ENCODE measurements at places on chromosomes 3 and 15.
A peak's percentile ranks its signal among the peaks of the same experiment; 100 is the strongest.

DNA sequence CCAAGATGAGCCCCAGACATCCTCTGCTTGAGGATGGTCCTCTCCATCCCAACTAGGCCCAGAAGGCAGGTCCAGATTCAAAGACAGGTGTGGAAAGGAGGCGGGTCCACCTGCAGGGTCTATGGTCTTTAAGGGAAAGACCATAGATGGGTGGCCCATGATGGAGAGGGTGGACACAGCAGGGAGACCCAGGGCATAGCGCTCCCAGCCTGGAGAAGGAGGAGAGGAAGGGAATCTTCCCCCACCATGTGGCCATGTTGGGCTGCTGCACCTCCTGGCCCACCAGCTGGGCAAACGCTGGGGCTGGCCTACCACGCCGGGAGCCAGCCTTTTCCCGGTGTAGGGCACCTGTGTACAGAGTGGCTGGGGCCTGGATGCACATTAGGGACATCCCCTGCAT, 265.2 kb upstream of the TLE3 start:
- DNase-seq = no peak

- DNase-seq = no peak
Observed at GRCh38 chr15:91263632-91264531, 163.8 kb downstream of the SV2B start.

DNA sequence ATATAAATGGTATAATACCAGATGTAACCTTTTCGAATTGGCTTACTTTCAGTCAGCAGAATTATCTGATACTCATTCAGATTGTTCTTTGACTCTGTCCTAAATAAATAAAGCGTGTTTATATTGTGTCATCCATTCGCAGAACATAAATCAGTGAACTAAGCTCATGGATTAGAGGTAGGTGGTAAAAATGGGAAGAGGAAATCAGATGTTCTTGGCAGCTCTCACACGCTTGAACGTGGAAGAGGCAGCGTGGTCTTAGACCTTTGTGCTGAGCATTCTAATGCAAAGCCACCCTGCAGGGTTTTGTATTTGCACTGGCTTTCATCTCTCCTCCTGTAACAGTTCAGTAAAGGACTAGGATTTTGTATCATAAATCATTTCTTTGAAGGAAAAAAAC, 441.4 kb downstream of the GABRG3 start:
- no peak for DNase-seq

DNA sequence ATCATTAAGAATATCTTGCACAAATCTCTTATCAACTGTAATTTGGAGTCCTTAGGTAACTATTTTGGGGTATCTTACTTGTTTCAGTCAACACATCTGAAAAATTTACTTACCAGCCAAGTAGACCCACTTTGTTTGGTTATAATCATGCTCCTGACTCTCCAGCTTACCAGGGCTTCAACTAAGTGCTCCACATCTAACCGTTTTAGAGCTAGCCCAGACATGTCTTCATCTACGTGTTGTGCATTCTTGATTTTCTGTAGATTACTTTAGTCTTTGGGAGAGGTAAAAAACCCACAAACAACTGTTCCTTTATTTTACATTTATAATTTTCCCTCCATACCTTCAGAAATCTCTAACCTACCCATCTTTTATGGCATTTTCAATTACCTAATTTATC, 17.2 kb downstream of the EAF2 start:
- DNase-seq = no peak

- no peak for DNase-seq
Observed at GRCh38 chr15:35209838-35210237, 124.7 kb upstream of the NANOGP8 start.

- DNase-seq = no peak
Observed at GRCh38 chr15:29259233-29259632, 10.4 kb downstream of the NSMCE3 start.

- no peak for DNase-seq
Observed at GRCh38 chr3:110174908-110175307, 837.6 kb upstream of the DPPA4 start.

- DNase-seq = peak; percentile 45
Observed at GRCh38 chr3:4290272-4290893, 12.8 kb upstream of the SETMAR start.

GRCh38 chr15:48631176-48631770, 14.2 kb downstream of the FBN1 start:
- DNase-seq = no peak

DNA sequence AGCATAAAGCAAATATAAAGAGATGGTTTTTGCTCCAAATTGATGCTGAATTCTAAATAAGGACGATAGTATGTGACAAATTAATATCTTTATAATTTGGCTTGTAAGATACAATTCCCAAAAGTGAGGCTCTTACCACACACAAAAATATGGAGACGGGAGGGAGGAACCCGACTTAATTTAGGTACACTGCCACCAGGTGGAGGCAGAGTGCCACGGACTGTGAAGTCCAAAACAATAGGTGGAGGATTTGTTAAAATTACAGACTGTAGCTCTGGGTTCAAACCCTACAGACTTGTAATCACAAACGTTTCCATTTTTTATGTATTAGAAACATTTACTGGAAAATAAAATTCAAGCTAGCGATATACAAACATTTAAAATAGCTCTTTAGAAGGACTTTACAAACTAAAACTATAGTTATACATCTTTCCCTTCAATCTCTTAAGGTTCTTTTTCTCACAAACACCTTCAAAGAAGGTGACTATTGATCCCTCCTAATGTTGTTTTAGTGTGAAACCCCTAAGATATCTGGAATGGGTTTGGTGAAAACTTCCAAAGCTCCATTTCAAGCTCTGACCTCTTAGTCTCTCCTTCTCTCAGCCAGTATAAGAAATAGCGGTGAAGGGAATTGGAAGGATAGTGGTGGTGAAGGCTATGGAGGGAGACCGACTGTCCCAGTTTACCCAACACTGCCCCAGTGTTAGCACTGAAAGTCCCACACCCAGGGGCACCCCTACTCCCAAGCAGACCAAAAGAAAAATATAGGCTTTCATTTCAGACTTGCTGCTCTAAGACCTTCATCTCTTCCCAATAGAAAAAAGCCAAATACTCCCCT, 89.7 kb downstream of the AQP9 start:
- peak; percentile 80 for DNase-seq

- no peak for DNase-seq
Observed at GRCh38 chr15:66619152-66619903, 53.5 kb upstream of the LCTL start.

GRCh38 chr3:51243924-51244323, 141.2 kb upstream of the MANF start:
- DNase-seq = no peak

DNA sequence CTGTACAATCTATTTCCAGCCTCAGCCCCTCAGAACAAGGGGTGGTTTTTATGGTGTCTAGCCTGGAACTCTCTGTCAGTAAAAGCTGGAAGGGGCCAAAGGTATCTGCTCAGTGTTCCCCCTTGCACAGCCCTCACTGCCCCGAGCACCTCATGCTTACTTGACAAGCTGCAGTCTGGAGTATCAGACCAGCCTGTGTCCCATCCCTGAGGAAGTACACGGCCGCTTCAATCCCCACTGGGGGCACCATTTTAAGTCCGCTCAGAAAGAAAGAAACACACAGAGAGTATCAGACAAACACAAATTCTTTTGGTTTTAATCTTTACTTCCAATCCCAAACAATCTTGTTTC, 32.4 kb downstream of the UMPS start:
- no peak for DNase-seq

DNA sequence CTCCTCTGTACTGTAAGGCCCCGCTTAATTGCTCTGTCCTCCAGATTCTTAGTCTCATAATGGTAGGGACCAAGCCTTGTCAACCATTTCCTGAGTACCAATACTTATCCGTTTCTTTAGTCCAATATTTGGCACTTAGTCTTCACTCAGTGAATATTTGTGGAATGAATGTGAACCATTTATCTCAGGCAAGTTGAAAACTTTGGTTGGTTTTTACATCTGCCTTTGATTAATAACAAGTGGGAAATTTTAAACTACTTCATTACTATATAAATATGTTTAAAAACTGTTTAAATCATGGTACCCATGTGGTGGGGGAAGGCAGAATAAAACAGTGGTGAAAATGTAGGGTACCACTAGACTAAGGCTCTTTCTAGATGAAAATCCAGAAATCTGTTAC, 15.2 kb downstream of the CA12 start:
- DNase-seq = no peak

DNA sequence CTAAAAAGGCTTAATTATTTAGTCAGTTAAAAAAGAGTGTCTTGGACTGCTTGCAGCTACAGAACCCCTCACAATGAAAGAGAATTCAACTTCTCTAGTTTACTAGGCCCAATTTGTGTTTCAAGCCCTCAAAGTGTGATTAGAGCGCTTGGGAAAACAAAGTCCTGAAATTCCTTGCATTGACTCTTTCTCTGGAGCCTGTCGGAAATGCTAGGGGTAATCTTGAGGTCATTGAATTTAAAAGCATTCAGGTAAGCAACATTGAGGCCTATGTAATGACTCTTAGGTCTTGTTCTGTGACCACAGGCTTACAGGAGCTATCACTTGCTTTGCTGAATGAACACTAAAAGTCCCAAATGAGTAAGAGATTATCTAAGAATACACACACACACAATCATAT, 186.0 kb downstream of the NLGN1 start:
- DNase-seq = no peak

GRCh38 chr3:17845026-17845812, 102.8 kb upstream of the TBC1D5 start:
- DNase-seq = no peak

- DNase-seq = no peak
Observed at GRCh38 chr3:161489395-161489794, 7.2 kb upstream of the OTOL1 start.

GRCh38 chr3:148360051-148360450, 337.7 kb upstream of the AGTR1 start:
- DNase-seq = no peak

- no peak for DNase-seq
Observed at GRCh38 chr3:126340943-126341754, 16.1 kb downstream of the KLF15 start.

GRCh38 chr3:35498506-35499210, 140.7 kb upstream of the ARPP21 start:
- no peak for DNase-seq

DNA sequence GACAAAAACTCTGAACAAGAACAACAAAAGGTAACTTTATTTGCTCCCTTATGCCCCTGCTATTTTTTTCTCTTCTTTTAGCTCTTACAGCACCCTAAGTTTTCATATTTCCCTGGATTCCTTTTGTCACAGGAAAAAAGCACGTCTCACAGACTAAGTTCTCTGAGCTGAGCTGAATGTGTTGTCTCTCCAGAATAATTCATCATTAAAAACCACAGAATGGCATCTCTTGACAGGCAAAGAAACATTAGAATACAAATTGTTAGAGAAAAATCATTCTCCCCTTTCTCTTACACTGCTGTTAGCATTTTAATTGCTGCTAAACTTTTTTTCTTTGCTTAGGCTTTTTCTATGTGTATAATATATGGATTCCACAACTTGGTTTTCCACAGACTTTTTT, 48.7 kb upstream of the SECISBP2L start:
- DNase-seq = no peak

- DNase-seq = no peak
Observed at GRCh38 chr3:21330293-21330692, 420.7 kb downstream of the ZNF385D start.

GRCh38 chr3:117898722-117899522, 1135.7 kb downstream of the IGSF11 start:
- DNase-seq = no peak

GRCh38 chr3:197533396-197533795, 22.4 kb downstream of the BDH1 start:
- DNase-seq = no peak

GRCh38 chr3:166248784-166249183, 411.6 kb upstream of the BCHE start:
- no peak for DNase-seq

DNA sequence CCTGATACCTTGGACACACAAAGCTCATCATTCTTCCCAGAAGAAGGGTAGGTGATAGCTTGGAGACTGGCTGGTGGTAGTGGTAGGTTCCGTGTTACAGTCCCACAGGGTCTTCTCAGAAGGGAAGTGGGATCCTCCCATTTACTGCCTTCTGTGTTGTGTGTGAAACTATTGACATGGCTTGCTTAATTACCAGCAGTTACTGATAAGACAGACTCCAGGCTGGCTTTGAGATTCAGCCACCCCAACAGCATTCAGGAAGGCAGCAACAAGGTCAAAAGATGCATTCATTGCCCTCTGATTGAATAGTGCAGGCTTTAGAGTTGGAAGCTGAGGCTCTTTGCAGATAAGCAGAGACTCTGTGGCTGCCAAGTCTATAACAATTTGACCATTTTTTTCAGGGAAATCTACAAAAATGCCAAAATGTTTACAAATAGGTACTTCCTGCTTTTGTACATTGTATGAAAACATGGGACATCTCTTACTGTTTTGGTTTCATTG, 7.7 kb downstream of the ARNT2 start:
- DNase-seq = no peak

DNA sequence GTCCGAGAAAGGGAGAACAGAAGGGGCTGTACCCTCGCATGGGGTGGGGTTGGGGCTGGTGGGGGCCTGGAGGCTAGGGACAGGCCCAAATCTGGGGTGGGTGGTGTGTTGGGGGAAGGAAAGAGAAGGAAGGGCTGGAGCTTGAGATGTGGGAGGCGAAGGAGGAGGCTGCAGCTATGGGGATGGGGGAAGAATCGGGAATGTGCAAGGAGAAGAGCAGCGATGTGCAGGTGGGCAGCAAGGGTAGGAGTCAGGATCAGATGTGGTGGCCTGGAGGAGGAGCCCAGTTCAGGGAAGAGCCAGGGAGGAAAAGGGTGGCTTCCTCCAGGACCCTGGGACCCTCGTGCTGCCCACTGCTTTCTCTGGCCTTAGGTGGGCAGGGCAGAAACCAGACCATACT, 21.2 kb downstream of the ZNF35 start:
- no peak for DNase-seq

Measured in Jurkat, Clone E6-1 (cell line).